ENCODE measurements at places on chromosomes 6 and 20. TPM values are rescaled to one million over a fixed set of nuclear protein-coding genes. Genes with fewer than 3 reads are reported as not detected.

The POU3F2 gene
- total RNA-seq = not detected

The CST2 gene
- not detected for total RNA-seq

The MYH7B gene
- under 0.01 TPM for total RNA-seq

The DCDC2 gene
- total RNA-seq = not detected

The MAK gene
- total RNA-seq = under 0.01 TPM

The DEFB121 gene
- not detected for total RNA-seq

The PDE7B gene
- total RNA-seq = 19.4 TPM

The TMEM217 gene
- total RNA-seq = 8.5 TPM

The FLRT3 gene
- 3.4 TPM for total RNA-seq

The TMC2 gene
- total RNA-seq = not detected

The SEL1L2 gene
- total RNA-seq = not detected

The NKX2-4 gene
- total RNA-seq = not detected

The HMGCLL1 gene
- total RNA-seq = not detected

The GPR6 gene
- not detected for total RNA-seq

The KAT14 gene
- 6.5 TPM for total RNA-seq

The GPR63 gene
- under 0.01 TPM for total RNA-seq

The MRAP2 gene
- 1.8 TPM for total RNA-seq

The EEF1A2 gene
- total RNA-seq = 14.8 TPM

The CCM2L gene
- total RNA-seq = 24.2 TPM

All from lung microvascular endothelial cell (primary cell).